ENCODE measurements at places on chromosomes 13 and 19.

DNA sequence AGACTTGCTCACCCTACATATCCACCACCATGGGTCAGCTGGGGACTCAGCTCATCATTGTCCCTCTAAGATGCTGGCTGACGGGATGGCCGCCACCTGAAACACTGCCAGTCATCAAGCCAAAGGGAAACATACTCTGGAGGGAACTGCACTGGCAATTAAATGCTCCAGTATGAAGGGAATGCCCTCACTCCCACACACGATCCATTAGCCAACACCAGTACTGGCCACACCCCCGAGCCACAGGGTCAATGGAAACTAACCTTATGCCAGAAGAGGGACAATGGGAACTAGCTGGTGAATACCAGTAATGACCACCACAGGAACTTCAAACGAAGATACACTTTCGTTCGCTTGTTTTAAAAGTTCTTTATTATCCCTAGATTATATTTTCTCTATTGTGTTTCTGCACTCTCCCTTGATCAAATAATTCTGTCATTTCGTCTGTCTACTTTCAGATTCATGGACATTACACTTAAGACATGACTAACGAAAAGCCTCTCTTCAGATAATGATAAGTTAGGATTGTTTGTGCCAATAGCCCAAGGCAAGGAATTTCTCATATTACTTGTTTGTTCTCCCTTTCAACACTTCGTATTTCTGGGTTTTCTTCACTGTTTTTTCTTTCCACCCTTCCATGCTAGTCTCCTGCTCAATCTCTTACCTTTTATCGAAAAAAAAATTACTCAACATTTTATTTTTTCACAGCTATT lies 1.7 kb upstream of the ZNF507 start:
- DNase-seq, result no peak

GRCh38 chr13:39038569-39039030 lies 344 bp downstream of the NHLRC3 start:
- peak; percentile 45 for DNase-seq

DNA sequence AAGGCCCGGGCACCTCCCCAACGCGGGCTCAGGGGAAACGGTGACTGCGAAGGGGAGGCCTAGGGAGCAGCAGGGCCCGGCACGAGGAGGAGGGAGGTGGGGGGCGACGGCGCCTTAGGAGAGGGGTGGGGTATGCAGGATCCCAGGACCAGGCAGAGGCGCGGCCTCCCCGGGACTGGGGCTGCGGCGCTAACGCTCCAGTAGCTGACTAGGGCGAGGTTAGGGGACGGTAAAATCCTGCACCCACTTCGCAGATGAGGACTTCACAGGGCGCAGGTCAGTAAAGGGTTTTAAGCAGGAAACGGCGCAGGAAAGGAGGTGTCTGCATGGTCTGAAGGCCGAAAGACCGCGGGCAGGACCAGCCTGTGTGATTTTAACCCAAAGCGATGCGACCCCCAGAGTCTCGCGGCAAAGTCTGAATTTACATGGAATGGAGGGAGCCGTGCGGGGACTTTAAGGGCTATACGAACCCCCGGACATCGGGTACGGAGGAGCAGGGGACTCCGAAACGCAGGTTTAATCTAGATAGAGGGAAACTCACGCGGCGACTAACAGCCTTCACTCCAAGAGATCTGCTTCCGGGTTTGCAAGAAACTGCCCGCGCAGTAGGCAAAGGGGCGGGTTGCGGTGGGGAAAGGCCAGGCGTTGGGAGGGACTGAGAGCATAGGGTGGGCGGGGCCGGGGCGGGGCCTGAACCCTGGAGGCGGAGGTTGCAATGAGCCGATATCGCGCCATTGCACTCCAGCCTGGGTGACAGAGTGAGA lies at the start of gene ZNF665:
TSS of gene ZNF665 (minus strand) at position 588 of the 764 bp plus-strand sequence. CDS start 10,460 bp downstream, outside the sequence.
- peak; percentile 93 for DNase-seq

GRCh38 chr13:39777527-39778061 lies 122.1 kb downstream of the COG6 start:
- peak; percentile 25 for DNase-seq

- no peak for DNase-seq
Measured at GRCh38 chr19:6955082-6955481, 66.1 kb downstream of the MBD3L2B start.

DNA sequence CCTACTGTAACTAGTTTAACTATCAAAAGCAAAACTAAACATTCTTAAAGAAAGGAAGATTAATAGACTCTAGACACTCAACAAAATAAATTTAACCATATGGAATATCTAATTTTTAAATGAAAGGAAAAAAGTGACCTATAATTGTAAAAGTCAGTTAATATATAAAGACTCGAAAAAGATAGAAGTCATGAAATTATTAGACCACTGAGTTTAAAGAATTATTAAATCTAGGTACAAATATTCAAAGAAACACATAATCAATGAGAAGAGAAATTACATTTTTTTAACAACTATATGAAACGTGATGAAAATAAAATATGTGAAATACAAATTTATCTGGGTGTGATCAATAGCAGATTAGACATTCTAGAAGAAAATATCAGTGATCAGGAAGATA lies 706.8 kb upstream of the PCDH20 start:
- DNase-seq, result no peak

- DNase-seq, result no peak
Measured at GRCh38 chr13:87537951-87538350, 133.2 kb upstream of the SLITRK5 start.

- no peak for DNase-seq
Measured at GRCh38 chr13:27549406-27549981, 70.8 kb downstream of the LNX2 start.

GRCh38 chr19:43554317-43554895 lies 20.9 kb downstream of the XRCC1 start:
- no peak for DNase-seq

Data from Ammon's horn (tissue), 1 donor.